ENCODE measurements at places on chromosomes 5 and 9. TPM values are rescaled to one million over a fixed set of nuclear protein-coding genes. Genes with fewer than 3 reads are reported as not detected.

The REEP2 gene
- 16.0 TPM for total RNA-seq

The SECISBP2 gene
- total RNA-seq, result 19.0 TPM

The MOB3B gene
- 3.9 TPM for total RNA-seq

The FOXD4L5 gene
- 0.11 TPM for total RNA-seq

The PITX1 gene
- not detected for total RNA-seq

The CENPK gene
- 7.0 TPM for total RNA-seq

The EIF4E1B gene
- not detected for total RNA-seq

The EQTN gene
- not detected for total RNA-seq

The IFNK gene
- not detected for total RNA-seq

The FAM200C gene
- 1.7 TPM for total RNA-seq

The LAMC3 gene
- total RNA-seq, result 0.20 TPM

All from astrocyte (in vitro differentiated cells and primary cell).